Airway epithelial cell (primary cell): ENCODE measurements at places on chromosomes 3 and 15. TPM values are rescaled to one million over a fixed set of nuclear protein-coding genes. Genes with fewer than 3 reads are reported as not detected.

The CCR8 gene
- total RNA-seq = not detected in 2 replicates

The PRR20G gene
- total RNA-seq = not detected in 2 replicates

The CLDN18 gene
- not detected in 2 replicates for total RNA-seq

The ECE2 gene
- not detected in 2 replicates for total RNA-seq

The IL12A gene
- total RNA-seq = 0.05 and 0.21 TPM in 2 replicates

The GABRB3 gene
- 0.51 and 1.1 TPM in 2 replicates for total RNA-seq

The CEMIP gene
- 3.6 and 4.8 TPM in 2 replicates for total RNA-seq

The CCR2 gene
- not detected in 2 replicates for total RNA-seq

The ST8SIA2 gene
- not detected in 2 replicates for total RNA-seq

The MYEF2 gene
- total RNA-seq = 1.7 and 4.5 TPM in 2 replicates

The RBP2 gene
- total RNA-seq = not detected in 2 replicates

The CSPG4 gene
- total RNA-seq = 73.2 and 91.5 TPM in 2 replicates

The SPESP1 gene
- 4.7 and 5.0 TPM in 2 replicates for total RNA-seq

The SH2D7 gene
- total RNA-seq = not detected in 2 replicates

The NRG4 gene
- total RNA-seq = 0.09 TPM in 1 of 2 replicates, not detected in the other

The RCN2 gene
- 51.3 and 65.9 TPM in 2 replicates for total RNA-seq

The NR1I2 gene
- total RNA-seq = not detected in 2 replicates

The GMPS gene
- total RNA-seq = 45.7 and 54.1 TPM in 2 replicates

The AGBL1 gene
- not detected in 2 replicates for total RNA-seq

The GASK1A gene
- 0.07 and 0.98 TPM in 2 replicates for total RNA-seq

The CYP1A2 gene
- not detected in 2 replicates for total RNA-seq

The ANAPC13 gene
- total RNA-seq = 51.7 and 55.4 TPM in 2 replicates

The GOLGA8G gene
- total RNA-seq = not detected in 2 replicates

The ERICH6 gene
- total RNA-seq = 0.05 TPM in 1 of 2 replicates, not detected in the other

The ZKSCAN7 gene
- 1.4 and 2.5 TPM in 2 replicates for total RNA-seq

The DNAJA4 gene
- total RNA-seq = 5.6 and 6.1 TPM in 2 replicates

The CNBP gene
- total RNA-seq = 313 and 341 TPM in 2 replicates

The SQOR gene
- 144 and 160 TPM in 2 replicates for total RNA-seq

The AMIGO3 gene
- 0.19 and 0.42 TPM in 2 replicates for total RNA-seq

The SH3GL3 gene
- total RNA-seq = 0.60 and 1.7 TPM in 2 replicates

The ANKRD63 gene
- total RNA-seq = not detected in 2 replicates

The STRA6 gene
- 0.28 and 0.79 TPM in 2 replicates for total RNA-seq

The PROS1 gene
- 3.5 and 4.3 TPM in 2 replicates for total RNA-seq

The ACTRT3 gene
- 1.7 and 1.9 TPM in 2 replicates for total RNA-seq

The LRRC34 gene
- 0.51 and 0.85 TPM in 2 replicates for total RNA-seq

The ZNF774 gene
- 1.5 and 1.9 TPM in 2 replicates for total RNA-seq

The PEX11A gene
- total RNA-seq = 4.2 and 5.1 TPM in 2 replicates

The CLSTN2 gene
- under 0.01 TPM in 1 of 2 replicates, not detected in the other for total RNA-seq

The KIF9 gene
- total RNA-seq = 8.6 and 12.9 TPM in 2 replicates

The APBA2 gene
- total RNA-seq = 15.9 and 17.4 TPM in 2 replicates

The MELTF gene
- 10.5 and 14.3 TPM in 2 replicates for total RNA-seq

The GADL1 gene
- not detected in 2 replicates for total RNA-seq

The CPA3 gene
- not detected in 2 replicates for total RNA-seq

The RHOV gene
- total RNA-seq = 52.2 and 61.1 TPM in 2 replicates

The PRRT3 gene
- total RNA-seq = 2.0 TPM in 2 replicates

The LIPH gene
- total RNA-seq = 3.4 and 9.6 TPM in 2 replicates

The RARB gene
- total RNA-seq = 1.7 and 1.9 TPM in 2 replicates

The EID1 gene
- total RNA-seq = 115 and 166 TPM in 2 replicates

The SLC28A2 gene
- total RNA-seq = not detected in 2 replicates

The FGF7 gene
- total RNA-seq = 0.14 TPM in 2 replicates

The MKRN3 gene
- total RNA-seq = 0.07 and 0.14 TPM in 2 replicates

The HIGD2B gene
- total RNA-seq = not detected in 2 replicates

The EPHA6 gene
- total RNA-seq = not detected in 2 replicates

The CRYBG3 gene
- 7.2 and 7.6 TPM in 2 replicates for total RNA-seq

The PARP9 gene
- total RNA-seq = 7.4 and 7.5 TPM in 2 replicates

The CMTM7 gene
- 27.1 and 32.7 TPM in 2 replicates for total RNA-seq

The MEIS2 gene
- 6.3 and 10.1 TPM in 2 replicates for total RNA-seq

The ROBO2 gene
- 0.05 and 0.28 TPM in 2 replicates for total RNA-seq

The UACA gene
- total RNA-seq = 7.1 and 10.8 TPM in 2 replicates
